Bronchus fibroblast of lung (primary cell): ENCODE measurements at places on chromosomes 5 and 9. TPM values are rescaled to one million over a fixed set of nuclear protein-coding genes. Genes with fewer than 3 reads are reported as not detected.

FRMPD1 gene
- total RNA-seq = not detected in 2 replicates

C9orf153 gene
- not detected in 2 replicates for total RNA-seq

TLR4 gene
- total RNA-seq = not detected in 2 replicates

PSMD5 gene
- 37.8 and 44.4 TPM in 2 replicates for total RNA-seq

MLANA gene
- total RNA-seq = not detected in 2 replicates

BTNL8 gene
- total RNA-seq = not detected in 2 replicates

RNF145 gene
- total RNA-seq = 29.1 and 29.3 TPM in 2 replicates

OCLN gene
- 3.5 and 4.2 TPM in 2 replicates for total RNA-seq

IPO11 gene
- 14.1 and 14.3 TPM in 2 replicates for total RNA-seq

ZBTB43 gene
- 3.0 TPM in 2 replicates for total RNA-seq

LCN6 gene
- total RNA-seq = not detected in 2 replicates

XRCC4 gene
- total RNA-seq = 9.5 and 11.8 TPM in 2 replicates

PCDHA12 gene
- not detected in 2 replicates for total RNA-seq

CLTB gene
- 111 and 126 TPM in 2 replicates for total RNA-seq

DMRTA1 gene
- 0.15 and 0.17 TPM in 2 replicates for total RNA-seq

FBP2 gene
- not detected in 2 replicates for total RNA-seq

SLC34A3 gene
- total RNA-seq = not detected in 2 replicates

SLC36A2 gene
- not detected in 2 replicates for total RNA-seq

PITX1 gene
- total RNA-seq = 2.9 and 3.1 TPM in 2 replicates

PCDHGB1 gene
- total RNA-seq = 0.30 and 0.34 TPM in 2 replicates
